ENCODE measurements at places on chromosomes 1 and 21.

DNA sequence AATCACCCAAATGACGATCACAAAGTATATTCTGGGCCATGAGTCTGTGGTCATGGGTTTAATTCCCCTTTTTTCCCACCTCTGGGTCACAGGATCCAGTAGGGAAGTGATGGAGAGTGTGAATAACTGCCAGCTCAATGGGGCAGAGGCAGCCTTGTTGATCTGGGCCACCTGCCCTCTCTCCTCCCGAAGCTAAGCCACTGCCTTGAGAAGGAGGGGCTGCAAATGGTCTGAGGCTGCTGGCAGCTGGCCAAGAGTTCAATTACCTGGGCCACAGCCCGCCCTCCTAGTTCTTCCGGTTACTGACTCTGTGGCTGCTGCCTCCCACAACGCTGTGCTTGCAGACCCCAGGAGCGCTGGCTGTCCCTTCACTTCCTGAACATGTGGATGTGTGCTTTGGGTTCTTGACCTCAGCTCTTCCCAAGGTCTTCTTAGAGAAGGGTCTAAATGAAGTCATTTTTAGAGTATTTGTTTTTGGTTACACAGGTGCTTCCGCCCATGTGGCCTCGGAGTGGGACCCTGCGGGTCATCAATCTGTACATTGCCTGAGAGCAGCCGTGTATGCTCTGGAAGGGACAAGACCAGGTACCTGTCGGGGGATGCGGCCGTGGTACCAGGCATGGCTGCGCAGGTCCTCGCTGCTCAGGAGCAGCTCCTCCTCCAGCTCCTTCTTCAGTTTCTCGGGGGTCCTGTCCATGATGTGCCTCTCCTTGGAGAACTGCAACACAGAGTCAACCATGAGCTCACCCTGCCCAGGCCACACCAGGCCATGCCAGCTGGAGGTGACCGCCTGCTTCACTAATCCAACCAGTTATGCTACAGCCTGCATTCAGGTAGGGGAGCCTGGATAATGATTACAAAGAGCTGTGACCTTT lies 89.7 kb downstream of the BCAR3 start:
- peak; percentile 97 for DNase-seq

DNA sequence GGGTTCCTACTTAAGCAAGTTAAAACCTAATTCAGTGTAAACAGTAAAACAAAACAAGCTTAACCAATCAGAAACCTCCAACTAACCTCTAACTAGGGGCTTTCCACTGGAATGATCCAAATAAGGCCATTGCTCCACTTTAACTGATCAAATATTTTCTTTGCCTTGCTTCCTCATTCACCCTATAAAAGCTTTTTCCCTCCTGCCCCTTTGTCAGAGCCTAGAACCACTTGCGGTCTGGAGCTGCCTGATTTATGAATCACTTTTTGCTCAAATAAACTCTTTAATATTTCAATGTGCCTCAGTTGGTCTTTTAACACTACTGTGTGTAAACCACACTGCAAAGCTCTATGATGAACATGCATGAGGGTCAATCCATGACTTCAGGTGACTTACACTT lies 4.5 kb upstream of the FAM89A start:
- DNase-seq, result no peak

DNA sequence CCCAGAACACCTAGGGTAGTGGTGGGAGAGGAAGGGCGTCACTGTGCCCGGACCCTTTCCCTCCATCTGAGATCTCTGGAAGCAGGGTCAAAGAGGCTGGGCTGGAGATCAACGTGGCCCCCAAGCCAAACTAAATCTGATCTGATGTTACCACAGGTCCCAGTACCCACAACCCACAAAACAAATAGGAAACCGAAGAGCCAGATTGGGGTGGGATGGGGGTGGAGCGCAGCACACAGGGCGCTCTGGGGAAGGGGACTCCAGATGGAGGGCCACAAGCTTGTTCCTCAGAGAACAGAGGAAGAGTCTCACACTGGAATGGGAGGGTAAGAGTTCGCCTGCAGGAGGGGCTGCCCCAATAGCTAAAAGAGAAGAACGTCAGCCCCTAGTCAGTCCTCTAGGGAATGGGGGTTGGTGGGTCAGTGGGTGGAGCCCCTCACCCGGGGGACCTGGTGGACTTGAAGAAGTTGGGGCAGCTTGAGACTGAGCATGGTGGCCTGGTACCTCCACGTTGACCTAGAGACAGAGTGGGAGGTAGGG lies 1.5 kb downstream of the PAQR6 start:
- no peak for DNase-seq

GRCh38 chr1:207486198-207486597 lies 9.8 kb upstream of the CR1 start:
- DNase-seq, result no peak

GRCh38 chr1:156233426-156234127 lies 8.4 kb upstream of the BGLAP start:
- no peak for DNase-seq

DNA sequence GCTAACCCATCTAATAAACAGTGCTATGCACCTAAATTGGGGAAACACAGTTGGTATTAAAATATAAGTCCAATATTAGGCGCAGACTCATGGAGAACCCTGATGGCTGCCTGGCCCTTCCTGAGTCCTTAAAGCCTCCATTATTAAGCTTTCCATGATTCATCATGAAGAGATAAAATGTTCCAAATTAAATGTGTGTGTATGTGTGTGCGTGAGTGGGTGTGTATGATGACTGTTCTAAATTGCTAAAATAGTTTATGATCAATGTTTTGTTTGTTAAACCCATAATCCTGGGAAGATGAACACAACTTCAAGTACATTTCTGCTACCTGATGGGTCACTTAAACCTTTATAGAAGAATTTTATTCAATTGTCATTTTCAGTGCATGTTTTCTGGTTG lies 6.3 kb upstream of the RBBP5 start:
- no peak for DNase-seq

GRCh38 chr21:30600787-30601186 lies at the start of gene KRTAP22-1:
TSS of gene KRTAP22-1 (plus strand) at chr21:30601087.
- DNase-seq, result no peak

DNA sequence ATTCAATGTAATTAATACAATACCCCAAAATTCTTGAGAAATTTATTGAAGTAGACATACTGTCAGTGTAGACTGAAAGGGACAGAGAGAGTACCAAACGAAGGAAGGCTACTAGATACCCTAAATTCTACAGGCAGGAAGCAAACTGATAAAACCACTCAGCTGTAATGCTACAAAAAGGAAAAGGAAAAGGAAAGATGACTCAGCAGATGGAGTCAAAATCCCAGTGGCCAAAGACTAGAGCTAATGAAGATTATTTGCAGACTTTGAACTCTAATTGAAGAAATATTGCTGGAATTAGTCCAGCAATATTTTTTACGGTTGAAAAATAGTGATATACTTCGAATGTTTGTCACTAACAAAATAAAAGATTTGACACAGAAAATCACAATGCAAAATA lies 671.9 kb downstream of the BRINP3 start:
- no peak for DNase-seq
